ENCODE measurements at places on chromosomes 5 and 9. TPM values are rescaled to one million over a fixed set of nuclear protein-coding genes. Genes with fewer than 3 reads are reported as not detected.

The FAM78A gene
- 34.2 TPM for polyA plus RNA-seq

The PCDHB5 gene
- polyA plus RNA-seq = 4.6 TPM

The CYLC2 gene
- polyA plus RNA-seq = not detected

The RASGEF1C gene
- 2.3 TPM for polyA plus RNA-seq

The ADRA1B gene
- 0.33 TPM for polyA plus RNA-seq

The PHF19 gene
- 35.8 TPM for polyA plus RNA-seq

The PCDHB2 gene
- 5.8 TPM for polyA plus RNA-seq

The MXD3 gene
- 36.7 TPM for polyA plus RNA-seq

The PITX1 gene
- 8.0 TPM for polyA plus RNA-seq

The IFNA13 gene
- not detected for polyA plus RNA-seq

The SPINK4 gene
- polyA plus RNA-seq = not detected

The RNF183 gene
- 0.14 TPM for polyA plus RNA-seq

The FUT7 gene
- polyA plus RNA-seq = not detected

The SPEF2 gene
- polyA plus RNA-seq = 6.5 TPM

The HDAC3 gene
- 42.3 TPM for polyA plus RNA-seq

The DOK3 gene
- 7.2 TPM for polyA plus RNA-seq

The MYOZ3 gene
- polyA plus RNA-seq = 13.1 TPM

The OLFML2A gene
- polyA plus RNA-seq = 117 TPM

The SKP2 gene
- 58.6 TPM for polyA plus RNA-seq

The LCN9 gene
- polyA plus RNA-seq = not detected

The SIT1 gene
- polyA plus RNA-seq = 0.27 TPM

The ADGRV1 gene
- polyA plus RNA-seq = 0.49 TPM

The ECM2 gene
- 28.3 TPM for polyA plus RNA-seq

The CFAP90 gene
- 0.31 TPM for polyA plus RNA-seq

The FBXW5 gene
- polyA plus RNA-seq = 54.8 TPM

The ROPN1L gene
- polyA plus RNA-seq = 0.35 TPM

The ZFP37 gene
- 3.7 TPM for polyA plus RNA-seq

The IFNE gene
- polyA plus RNA-seq = not detected

The SLC1A3 gene
- polyA plus RNA-seq = 14.9 TPM

The IFNA21 gene
- not detected for polyA plus RNA-seq

The NMUR2 gene
- 0.55 TPM for polyA plus RNA-seq

The OR1J2 gene
- polyA plus RNA-seq = not detected

The CXCL14 gene
- polyA plus RNA-seq = 34.2 TPM

The CCL27 gene
- 1.1 TPM for polyA plus RNA-seq

The SPINK7 gene
- polyA plus RNA-seq = not detected

The COQ4 gene
- 36.8 TPM for polyA plus RNA-seq

The FOXD4L5 gene
- 1.3 TPM for polyA plus RNA-seq

The NIPSNAP3A gene
- 52.2 TPM for polyA plus RNA-seq

The IL4 gene
- polyA plus RNA-seq = not detected

The MYORG gene
- 18.1 TPM for polyA plus RNA-seq

The ATP6V1G1 gene
- 125 TPM for polyA plus RNA-seq

The INSL4 gene
- not detected for polyA plus RNA-seq

The WNK2 gene
- polyA plus RNA-seq = 20.7 TPM

The ROR2 gene
- 3.7 TPM for polyA plus RNA-seq

The SAPCD2 gene
- polyA plus RNA-seq = 5.3 TPM

The IGIP gene
- 5.7 TPM for polyA plus RNA-seq
